ENCODE measurements at places on chromosomes 13 and 19.

GRCh38 chr13:25180775-25181537 lies 8.9 kb upstream of the AMER2 start:
- no peak for DNase-seq

DNA sequence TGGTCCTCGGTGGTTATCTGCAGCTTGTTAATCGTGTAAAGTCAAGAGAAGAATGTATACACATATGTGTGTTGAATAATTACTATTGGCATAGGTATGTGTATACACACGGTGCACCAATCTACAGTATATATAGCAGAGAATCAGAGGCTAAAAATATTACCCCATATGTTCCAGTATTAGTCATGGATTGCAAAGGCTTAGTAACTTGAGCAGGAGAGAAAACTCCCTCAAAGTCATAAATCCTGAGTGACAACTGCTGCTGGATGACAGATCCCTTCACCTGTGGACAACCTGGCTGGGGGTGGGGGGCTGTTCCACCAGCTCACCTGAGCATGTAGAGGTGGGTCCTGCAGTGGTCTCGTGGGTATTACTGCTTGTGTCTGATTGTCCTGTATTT lies 185.0 kb downstream of the ZNF536 start:
- no peak for DNase-seq

DNA sequence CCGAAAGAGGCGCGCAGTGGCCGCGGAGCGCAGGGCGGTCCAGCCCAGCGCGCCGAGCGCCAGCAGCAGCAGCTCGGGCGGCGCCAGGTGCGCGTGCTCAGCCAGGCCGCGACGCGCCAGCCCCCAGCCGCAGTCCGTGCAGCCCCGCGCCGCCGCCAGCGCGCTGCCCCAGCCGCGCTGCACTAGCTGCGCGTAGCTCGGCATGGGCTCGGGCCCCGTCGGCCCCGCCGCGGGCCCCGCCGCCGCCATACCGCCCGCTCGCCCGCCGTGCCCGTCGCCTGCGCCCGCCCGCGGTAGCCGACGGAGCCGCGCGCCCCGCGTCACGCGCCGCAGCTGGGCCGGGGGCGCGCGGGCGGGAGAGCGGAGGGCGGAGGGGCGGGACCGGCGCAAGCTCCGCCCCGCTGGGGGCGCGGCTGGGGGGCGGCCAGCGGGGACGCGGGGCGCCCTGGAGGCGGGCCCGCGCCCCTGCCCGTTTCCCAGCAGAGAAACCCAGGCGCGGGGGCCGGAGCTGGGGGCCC lies at the start of gene CERS1:
Gene CERS1, minus strand, starts transcription at position 335 of the 518 bp plus-strand sequence. Its CDS starts 86 bp downstream, at position 249.
- no peak for DNase-seq

GRCh38 chr19:49570138-49570856 lies 10.1 kb downstream of the NOSIP start:
- DNase-seq = no peak

GRCh38 chr13:47334173-47334572 lies 437.3 kb upstream of the HTR2A start:
- no peak for DNase-seq

DNA sequence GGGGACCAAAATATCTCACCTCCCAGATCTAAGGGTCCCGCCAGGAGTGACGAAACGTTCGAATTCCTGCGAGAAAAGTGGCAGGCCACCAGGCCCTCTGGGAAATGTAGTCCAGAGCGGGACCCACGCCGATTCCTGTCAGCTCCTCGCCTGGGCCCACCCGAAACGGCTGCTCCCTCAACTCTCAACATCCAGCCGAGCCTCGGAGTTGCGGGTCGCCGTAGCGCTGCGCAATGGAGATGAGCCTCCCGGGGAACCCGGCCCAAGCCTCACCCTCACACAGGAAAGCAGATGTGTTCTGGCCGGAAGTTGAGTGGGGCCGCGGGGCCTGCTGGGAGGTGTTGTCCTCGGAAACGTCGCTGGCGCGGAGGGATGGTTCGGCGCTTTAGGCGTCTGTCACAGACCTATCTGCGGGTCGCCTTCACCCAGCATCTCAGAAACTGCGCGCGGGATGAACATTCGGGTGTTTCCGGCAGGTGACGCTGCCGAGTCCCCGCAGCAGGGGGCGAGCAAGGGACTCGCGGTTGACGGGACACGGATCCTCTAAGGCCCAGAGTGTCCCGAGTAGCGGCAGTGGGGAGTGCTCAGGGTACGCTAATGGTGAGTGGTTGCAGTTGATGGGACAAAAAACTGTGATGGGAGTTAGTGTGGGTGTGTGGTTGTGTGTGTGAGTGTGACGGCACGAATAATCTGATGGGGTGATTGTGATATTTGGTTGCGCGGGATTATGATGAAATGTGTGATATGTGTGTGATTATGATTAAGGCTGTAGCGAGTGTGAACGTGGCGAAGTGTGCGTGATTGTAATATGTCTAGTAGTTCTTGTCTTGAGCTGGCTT lies at the start of the genes ZNF568 and ZNF829:
Gene ZNF568, plus strand, starts transcription at position 341 of the 839 bp plus-strand sequence. CDS start 6,439 bp downstream, outside the sequence.
Gene ZNF829, minus strand, starts transcription at position 300 of the 839 bp plus-strand sequence. CDS start 1,124 bp downstream, outside the sequence.
- peak; percentile 95 for DNase-seq

- DNase-seq = no peak
These were observed 12.3 kb downstream of the BORA start for GRCh38 chr13:72740015-72740414.

DNA sequence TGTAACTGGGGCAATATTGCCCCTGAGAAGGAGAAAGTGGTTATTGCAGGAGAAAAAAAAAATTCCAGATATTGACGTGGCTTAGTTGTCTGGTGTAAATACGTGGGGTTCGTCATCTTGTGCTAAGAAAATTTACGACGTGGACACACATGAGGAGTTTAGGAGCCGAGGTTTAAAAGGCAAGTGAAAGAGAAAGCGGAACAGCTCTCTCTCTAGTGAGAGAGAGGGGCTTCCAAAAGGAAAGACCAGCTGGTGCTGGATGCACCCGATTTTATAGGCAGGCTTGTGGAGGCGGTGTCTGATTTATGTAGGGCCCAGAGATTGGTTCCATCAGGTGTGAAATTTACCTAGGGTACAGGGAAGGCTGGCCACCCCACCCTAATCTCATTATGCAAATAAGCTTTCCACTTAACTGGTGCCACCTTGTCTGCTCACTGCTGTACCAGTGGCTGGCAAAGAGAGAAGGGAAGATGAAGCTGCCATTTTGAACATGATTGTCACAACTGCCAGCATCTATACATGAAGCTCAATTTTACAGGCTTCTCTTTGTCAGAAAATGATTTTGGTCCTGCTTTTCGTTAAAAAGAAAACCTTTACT lies 845.1 kb downstream of the DACH1 start:
- DNase-seq = no peak

- DNase-seq = no peak
These were observed 2275.0 kb upstream of the PCDH20 start for GRCh38 chr13:63690672-63691071.

DNA sequence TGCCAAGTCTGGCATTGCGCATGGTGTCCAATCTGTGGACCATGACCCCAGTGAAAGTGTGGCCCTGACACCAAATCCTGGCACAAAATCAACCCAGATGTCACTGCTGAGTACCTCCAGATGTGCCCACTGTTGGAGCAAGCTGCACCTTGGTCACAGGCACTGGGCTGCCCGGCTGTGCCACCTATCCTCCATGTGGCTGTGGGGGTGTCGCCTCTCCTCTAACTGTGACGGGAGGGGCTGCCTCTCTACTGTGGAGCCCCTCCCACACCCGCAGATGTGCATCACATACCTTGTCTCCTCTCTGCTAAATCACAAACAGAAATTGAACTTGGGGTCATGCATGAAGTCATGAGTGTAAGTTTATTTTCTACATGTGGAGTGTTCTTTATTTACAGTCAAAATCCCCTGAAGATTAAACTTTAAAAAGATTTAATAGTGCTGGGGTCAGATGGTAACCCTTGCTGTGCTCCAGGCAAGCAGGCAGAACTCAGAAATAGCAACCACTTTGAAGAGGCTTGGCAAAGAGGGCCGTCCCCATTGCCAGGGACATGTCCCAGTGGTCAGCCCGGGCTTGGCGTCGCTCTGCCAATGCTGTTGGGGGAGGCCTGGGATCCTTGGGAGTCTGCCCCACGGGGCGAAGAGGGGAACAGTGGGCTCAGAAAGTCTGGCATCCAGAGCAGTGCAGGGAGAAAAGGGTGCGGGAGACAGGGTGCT lies 46.4 kb upstream of the ZNF536 start:
- DNase-seq = no peak

DNA sequence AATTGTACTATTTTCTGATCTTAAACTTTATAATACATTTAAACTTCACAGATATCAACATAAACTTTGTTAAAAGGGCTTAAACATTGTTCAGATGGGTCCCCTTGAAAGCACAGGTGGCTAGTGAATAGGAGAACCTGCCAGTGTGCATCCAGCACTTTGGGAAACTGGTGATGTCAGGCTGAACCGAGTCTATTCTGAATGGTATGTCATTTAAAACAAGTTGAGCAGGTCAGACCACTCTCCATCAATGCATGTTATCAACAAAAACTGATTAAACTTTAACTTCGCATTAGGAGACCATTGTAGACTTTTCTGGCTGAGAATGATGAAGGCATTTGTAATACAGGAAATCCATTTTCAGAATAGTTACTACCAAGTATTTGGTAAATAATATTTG lies 50.1 kb upstream of the FREM2 start:
- no peak for DNase-seq

GRCh38 chr13:51501592-51502152 lies 48.8 kb upstream of the INTS6 start:
- DNase-seq = no peak

- no peak for DNase-seq
These were observed 14.6 kb downstream of the AKT2 start for GRCh38 chr19:40270362-40271089.

DNA sequence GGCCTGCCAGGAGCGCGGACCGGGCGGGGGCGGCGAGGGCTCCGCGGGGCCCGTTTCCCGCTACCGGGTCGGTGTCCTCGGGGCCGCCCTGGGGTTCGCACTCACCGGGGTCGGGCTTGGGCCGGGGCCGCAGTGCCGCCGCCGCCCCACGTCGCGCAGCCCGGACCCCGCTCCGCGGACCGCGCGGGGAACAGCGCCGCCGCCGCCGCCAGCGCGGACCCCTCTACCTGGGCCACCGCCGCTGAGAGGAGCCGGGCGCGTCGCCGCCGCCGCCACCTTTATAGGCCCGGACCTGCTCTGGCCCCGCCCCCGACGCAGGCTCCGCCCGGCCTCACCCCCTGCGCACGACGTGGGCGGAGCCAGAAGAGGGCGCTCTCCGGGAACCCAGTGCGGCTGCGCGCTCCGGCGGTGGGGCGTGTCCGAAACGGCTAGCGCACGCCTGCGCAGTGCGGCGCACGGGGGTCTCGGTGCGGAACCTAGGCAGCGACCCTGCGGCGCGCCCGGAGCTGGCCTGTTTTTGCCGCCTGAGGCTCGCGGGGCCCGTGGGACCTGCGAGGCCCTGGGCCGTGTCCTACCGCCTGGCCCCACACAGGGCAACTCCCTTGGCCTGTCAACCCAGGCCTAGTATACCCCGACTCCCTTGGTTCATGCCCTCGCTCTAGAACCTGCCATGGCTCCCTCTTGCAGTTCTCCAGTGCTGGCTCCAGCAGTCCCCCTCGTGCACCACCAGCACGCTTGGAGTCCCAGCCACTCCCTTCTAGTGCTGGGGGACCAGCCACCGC lies at the start of gene MKNK2:
Gene MKNK2, minus strand, starts transcription at position 254 of the 782 bp plus-strand sequence. CDS start 393 bp downstream, outside the sequence.
- peak; percentile 99 for DNase-seq

DNA sequence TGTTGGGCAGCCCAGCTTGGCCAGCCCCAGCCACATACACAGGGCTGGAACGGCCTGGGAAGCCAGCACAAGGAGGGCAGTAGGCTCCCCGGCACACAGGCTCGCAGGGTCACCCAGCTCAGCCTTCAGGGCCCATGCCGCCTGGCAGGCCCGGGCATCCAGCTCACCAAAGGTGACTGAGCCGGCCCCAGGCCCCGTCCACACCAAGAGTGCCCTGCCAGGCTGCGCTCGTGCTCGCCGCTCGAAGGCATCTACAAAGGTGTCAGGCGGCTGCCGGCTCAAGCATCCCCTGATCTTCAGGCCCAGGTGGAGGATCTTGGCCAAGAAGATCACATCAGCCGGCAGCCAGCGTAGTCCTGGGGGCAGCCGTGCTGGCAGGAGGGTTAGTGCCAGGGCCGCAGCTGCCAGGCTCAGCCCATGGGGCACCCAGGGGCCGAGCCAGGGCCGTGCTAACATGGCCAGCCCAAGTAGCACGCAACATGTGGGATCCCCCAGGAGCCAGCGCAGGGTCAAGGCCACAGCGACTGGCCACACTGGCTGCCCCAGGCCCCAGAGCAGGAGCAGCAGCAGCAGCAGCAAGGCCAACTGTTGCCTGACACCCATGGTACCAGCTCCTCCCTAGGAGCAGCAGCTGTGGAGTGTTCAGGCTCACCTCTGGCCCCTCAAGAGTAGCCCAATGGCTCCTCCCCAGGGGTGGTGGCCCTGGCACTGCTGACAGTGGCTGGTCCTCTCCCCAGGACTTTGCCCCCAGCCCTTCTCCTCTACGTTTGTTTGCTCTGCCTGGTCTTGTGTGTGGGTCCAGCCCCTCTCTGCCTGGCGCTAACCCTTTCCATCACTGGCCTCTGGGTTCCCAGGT lies at the start of gene SLC27A5:
Gene SLC27A5, minus strand, starts transcription at position 640 of the 856 bp plus-strand sequence. Its CDS starts 37 bp downstream, at position 603.
- no peak for DNase-seq

- no peak for DNase-seq
These were observed 7.3 kb downstream of the SPATA13 start for GRCh38 chr13:24167666-24168391.

DNA sequence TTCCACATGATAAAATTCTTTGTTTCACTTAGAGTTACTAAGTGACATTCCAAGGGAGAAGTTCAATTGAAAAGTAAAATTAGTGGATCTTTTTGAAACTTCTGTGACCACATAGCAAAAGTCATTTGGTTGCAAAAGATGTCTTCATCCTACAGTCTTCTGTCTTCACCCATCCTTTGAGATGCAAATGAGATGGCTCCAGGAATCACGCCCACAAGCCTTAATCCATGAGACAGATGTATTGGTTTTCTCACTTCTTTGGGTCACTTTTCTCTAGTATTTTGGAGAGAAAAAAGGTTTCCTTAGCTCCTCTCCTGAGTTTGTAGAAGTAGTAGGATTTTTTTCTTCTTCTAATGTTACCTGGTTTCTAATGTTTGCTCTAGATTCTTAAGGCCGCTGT lies 259.5 kb upstream of the SLC10A2 start:
- no peak for DNase-seq

- DNase-seq = no peak
These were observed 3.7 kb upstream of the HSH2D start for GRCh38 chr19:16139752-16140151.

- DNase-seq = no peak
These were observed 930.8 kb downstream of the SLITRK5 start for GRCh38 chr13:88601949-88602348.

DNA sequence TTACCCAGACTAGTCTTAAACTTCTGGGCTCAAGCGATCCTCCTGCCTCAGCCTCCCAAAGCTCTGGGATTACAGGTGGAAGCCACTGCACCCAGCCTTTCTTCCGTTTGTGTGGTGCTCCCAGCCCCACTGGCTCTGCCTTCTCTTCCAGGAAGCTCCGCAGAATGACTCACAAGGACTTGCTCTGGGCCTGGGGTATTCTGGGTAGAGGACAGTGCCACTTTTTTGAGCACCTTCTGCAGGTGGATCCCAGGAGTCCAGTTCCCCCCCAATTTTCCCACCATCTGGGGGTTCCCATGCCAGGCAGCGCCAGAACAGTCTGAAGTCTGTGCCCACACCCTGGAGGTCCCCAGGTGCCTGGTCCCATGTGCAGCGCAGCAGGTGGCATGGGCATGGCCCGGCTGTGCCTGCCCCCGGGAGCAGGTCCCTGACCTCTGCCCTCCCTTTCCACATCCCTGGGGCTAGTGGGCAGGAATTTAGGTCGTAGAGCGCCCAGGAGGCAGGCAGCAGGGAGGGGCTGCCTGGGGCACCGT lies 1.6 kb downstream of the REEP6 start:
- DNase-seq = no peak
